ENCODE measurements at places on chromosomes 13 and 19.

- no peak for DNase-seq
Observed at GRCh38 chr19:48051335-48052033, 7.6 kb upstream of the CABP5 start.

DNA sequence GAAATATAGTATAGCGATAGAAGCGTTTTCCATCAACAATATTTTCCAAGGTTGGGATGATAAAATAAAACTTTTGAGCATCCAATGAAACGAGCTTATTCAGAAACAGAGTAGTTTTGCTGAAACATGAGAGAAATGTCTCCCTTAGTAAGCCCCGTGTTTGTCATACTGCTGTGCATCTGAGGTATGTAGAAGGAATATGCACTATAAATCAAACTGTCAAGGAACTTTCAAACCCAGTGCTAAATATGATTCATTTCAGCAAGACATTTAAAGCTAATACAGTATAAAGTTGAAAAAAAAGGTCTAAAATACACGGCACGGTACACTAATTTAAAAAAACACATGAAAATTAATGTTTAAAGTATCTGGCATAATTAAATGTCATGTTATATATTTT, 546.2 kb downstream of the SLITRK5 start:
- no peak for DNase-seq

DNA sequence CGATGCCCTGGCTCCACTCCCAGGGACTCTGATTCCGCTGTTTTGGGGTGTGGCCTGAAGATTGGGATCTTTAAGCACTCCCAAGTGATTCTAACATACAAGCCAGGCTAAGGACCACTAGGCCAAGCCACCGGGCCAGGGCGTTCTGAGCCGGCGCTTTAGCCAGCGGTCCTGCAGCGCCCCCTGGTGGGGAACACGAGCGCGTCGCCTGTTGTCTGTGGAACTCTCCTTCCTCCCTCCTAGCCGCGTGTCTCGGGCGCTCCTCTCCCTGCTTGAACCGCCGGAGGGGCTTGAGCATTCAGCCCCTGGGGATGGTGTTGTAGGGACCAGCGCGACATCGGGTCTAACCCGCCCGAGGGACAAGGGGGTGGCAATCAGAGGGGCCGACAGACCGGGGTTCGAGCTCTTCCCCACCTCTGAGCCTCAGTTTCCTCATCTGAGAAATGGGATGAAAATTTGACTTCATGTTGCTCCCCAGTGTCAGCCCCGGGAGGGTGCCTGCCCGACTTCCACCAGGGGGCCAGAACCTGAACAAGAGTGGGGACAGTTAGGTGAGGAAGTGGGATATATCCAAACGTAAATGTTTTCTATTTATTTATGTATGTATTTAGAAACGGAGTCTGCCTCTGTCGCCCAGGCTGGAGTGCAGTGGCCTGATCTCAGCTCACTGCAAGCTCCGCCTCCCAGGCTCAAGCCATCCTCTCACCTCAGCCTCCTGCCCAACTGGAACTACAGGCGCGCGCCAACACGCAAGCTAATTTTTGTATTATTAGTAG, 18.0 kb upstream of the PNMA8B start:
- peak; percentile 31 for DNase-seq

DNA sequence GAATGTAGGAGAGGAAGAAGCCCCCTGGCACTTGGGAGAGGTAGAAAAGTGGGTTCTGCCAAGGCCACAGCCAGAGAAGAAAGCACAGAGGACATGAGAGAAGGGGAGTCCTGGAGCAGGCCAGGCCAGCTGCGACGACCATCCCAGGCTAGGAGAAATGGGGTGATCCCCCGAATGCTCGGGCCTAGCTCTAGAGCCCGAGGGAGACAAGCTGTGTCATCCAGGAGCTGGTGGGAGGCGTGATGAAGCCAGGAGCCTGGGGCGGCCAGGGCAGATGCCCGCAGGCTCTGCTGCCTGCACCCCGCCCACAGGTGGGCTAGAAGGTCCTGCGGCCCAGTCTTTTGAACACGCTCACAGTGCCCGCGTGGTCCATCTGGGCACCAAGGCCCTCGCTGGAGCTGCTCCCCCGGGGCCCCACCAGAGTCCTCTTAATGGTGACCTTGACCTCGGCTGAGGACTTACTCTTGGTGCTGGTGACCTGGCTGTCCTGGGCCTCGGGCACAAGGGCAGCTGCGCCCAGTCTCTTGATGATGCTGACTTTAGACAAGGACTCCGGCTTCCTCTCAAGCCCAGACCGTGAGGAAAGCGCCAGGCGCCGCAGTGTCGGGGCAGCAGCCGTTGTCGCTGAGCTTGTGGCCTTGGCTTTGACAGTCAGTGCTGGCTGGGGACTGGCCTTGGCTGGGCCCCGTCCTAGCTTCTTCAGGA, 26.5 kb downstream of the C19orf47 start:
- DNase-seq: no peak

DNA sequence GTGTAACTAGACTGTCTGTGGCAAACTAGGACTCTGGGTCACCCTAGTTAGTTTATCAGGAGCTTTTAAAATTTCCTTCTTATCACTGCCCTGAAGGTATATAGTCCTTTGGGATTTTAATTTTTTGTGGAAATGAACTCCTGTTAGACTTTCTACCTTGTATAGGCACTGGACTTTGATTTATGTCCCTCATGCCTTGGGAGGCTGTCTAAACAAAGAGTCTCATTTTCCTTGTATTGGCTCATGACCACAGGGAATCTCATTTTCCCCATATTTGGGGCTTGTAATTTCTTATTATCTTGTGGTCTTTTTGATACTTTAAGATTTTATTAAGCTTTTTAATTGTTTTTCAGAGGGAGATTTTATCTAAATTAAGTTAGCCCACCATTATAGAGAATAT, 21.4 kb downstream of the KCTD4 start:
- DNase-seq: no peak

DNA sequence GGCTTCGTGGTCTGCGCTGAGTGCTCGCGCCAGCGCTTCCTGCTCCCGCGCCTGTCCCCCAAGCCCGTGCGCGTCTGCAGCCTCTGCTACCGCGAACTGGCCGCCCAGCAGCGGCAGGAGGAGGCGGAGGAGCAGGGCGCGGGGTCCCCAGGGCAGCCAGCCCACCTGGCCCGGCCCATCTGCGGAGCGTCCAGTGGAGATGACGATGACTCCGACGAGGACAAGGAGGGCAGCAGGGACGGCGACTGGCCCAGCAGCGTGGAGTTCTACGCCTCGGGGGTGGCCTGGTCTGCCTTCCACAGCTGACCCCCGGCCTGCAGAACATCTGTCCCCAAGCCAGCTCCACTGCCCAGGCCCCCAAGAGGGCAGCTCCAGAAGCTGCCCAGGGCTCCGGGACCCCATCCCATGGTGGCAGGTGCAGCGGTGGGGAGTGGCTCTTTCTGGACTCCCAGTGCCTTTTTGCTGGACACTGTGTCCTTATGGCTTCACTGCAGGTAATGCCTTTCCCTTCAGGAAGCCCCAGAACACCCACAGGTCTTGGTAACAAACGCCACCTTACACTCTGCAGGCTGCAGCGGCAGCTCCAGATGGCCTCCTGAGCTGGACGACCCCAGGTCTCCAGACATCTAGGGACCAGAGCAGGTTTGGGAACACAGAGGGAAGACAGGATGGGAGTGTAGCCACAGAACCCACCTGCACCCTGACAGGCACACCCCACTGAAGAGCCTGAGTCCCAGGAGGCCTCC, 9.3 kb downstream of the PLEKHF1 start:
- DNase-seq: no peak
